ENCODE measurements at places on chromosomes 5 and 9.

DNA sequence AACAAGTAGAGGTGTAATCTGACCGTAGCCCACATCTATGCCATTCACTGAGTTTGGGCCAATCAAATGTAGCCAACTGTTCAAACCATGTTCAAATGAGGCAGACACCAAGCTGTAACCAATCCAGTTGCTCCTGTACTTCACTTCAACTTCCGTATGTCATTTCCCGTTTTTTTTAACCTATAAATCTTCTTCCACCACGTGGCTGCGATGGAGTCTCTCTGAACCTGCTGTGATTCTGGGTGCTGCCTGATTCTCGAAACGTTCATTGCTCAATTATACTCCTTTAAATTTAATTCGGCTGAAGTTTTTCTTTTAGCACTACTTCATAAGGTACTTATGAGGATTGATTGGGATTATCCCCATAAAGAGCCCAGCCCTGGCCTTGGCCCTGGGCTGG lies 179.7 kb downstream of the PIK3R1 start:
- DNase-seq: no peak

GRCh38 chr5:43314724-43315123 lies 1.5 kb upstream of the HMGCS1 start:
- DNase-seq: no peak

DNA sequence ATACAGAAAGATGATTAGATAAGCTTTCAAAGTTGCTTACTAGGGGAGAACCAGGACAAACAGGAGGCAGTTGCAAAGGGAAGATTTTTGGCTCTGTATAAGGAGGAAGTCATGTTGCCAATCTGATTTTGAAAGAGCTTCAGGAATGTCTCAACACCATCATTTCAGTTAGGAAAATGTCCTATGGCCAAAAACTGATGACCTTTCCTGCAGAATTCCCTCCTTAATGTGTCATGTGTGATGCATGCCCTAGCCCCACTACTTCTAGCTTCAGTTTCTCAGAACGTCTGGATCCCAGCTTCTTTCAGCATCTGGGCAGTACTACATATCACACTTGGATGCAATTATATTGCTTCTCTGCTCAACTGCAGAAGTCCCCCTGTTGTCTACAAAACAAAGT lies 211.5 kb upstream of the NREP start:
- no peak for DNase-seq

DNA sequence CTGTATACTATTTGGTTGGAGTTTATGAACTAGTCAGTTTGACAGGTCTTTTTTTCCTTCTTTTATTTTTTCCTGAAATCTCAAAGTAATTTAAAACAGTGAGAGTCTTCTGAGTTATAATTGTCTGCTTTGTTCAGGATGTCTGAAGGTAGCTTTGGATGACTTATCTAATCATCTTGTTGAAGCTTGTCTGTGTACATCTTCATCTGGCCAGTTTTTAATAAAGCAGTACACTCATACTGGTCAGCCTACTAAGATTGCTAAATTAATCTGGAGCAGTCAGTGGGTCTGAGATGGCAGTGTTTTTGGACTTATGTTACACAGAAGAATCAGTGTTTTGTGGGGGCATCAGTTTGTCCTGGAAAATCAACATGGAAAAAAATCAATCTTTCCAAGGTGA lies 482.4 kb downstream of the CDH10 start:
- no peak for DNase-seq
